ENCODE measurements at places on chromosomes 12 and 14. TPM values are rescaled to one million over a fixed set of nuclear protein-coding genes. Genes with fewer than 3 reads are reported as not detected.

GRCh38 chr12:131018019-131018620, 64.4 kb downstream of the ADGRD1 start:
- no peak for DNase-seq

DNA sequence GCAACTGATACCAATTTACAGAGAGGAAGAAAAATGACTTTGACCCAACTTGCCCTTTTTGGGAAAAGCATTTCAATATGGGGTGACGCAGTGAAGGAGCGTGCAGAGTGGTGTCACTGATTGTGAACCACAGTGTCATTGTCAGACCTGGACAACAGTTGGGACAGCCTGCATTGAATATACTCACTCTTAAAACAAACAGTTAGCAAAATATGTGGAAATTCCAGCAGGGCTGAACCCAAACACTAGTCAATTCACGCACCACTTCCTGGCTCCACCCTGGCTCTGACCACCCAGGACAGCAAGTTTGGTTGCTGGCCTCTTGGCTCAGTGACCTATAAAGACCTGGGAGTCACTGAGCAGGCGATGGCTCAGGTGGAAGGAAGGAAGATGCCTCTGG, 61.3 kb downstream of the NOS1 start:
- DNase-seq: no peak

- DNase-seq: no peak
Measured at GRCh38 chr12:26658991-26659390, 174.0 kb downstream of the ITPR2 start.

- no peak for DNase-seq
Measured at GRCh38 chr14:68335312-68335711, 457.6 kb downstream of the ZFP36L1 start.

DNA sequence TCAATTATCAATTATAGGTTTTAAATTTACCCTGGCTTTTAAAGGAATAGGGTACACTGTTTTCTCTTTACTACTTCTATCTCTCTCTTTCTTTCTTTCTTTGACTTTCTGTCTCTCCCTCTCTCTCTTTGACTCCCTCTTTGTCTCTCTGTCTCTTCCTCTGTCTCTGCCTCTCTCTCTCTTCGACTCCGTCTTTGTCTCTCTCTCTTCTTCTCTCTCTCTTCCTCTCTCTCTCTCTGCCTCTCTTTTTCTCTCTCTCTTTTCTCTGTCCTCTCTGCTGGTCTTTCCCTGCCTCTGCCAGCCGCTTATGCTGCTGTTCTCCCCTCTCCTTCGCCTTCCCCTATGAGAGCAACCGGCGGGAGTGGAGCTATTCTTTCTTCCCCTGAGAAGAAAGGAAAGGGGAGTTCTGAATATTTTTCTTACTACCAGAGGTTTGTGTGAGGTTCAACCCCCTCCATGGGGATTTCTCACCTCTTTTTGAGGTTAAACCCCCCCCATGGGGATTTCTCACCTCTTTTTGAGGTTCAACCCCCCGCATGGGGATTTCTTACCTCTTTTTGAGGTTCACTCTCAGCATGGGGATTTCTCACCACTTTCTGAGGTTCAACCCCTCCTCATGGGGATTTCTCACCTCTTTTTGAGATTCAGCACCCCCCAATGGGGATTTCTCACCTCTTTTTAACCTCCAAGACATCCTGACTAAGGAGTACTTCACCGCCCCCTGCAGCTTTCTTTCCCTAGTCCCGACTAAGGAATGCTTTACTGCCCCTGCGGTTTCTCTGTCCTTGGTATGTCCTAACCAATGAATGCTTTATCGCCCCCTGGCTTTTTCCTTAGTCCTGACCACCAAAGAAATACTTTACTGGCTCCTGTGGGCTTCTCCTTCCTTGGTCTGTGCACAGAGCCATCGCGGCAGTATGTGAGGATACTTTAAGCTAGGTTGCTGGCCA, 27.4 kb upstream of the DDHD1 start:
- DNase-seq: no peak

DNA sequence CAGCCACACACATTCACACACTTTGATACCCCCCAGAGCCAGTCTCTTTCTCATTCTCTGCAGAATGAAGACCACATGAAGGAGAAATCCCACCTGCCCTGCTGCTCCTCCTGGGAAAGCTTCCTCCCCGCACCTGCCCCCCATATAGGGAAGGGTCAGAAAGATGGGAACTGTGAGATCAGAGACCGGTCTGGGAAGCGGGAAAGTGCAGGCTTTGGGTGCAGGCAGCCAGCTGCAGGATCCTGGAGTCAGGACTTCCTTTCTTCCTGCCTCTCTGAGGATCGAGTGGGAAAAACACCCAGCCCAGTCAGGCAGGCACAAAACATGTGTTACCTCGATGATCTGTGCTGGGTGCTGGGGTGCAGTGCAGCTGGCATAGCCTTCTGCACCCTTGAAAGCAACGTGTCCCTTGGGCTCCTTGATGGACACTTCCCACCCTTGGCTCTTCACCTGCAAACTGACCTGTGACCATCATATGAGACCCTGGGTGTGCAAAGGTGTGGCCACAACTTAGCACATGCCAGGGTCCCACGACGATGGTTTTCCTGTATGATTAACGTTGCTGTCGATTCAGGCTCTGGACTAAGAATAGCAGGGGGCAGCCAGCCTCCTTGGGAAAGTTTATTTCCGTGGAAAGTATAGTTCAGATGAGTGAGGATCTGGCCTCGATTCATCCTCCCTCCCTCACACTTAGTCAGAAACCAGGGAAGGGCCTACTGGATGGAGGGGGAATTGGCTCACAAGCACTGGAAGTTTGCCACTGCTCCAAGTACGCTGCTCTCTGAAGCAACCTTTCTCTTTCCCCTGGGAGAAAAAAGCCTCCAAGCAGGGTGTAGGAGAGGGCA, 105.4 kb upstream of the MED13L start:
- DNase-seq: peak; percentile 44

- peak; percentile 27 for DNase-seq
Measured at GRCh38 chr14:34496679-34497513, 34.9 kb upstream of the SPTSSA start.

Gene CLEC4E
- total RNA-seq: not detected

DNA sequence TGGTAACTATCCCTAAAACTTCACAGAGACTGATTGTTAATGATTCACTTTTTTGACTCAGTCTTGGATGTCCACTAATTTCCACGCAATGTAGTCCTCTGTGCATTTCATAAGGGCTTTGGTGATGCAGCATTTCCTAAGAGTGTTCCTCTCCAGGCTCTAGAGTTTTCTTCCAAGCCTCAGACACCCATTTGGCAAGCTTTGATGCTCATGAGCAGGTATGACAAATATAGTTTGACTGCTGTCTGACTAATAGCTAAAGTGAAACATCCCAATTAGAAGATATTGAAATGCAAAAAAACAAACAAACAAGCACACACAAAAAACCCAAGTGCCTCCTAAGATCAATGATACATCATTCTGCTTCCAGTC, 1.5 kb upstream of the VAMP1 start:
- DNase-seq: no peak

Gene SIX6
- total RNA-seq: not detected

Gene OR6C2
- not detected for total RNA-seq

Gene KERA
- not detected for total RNA-seq

Gene RNF31
- total RNA-seq: 182 TPM

Gene SLC48A1
- 144 TPM for total RNA-seq

- peak; percentile 18 for DNase-seq
Measured at GRCh38 chr14:101223127-101223526, 319.6 kb upstream of the RTL1 start.

DNA sequence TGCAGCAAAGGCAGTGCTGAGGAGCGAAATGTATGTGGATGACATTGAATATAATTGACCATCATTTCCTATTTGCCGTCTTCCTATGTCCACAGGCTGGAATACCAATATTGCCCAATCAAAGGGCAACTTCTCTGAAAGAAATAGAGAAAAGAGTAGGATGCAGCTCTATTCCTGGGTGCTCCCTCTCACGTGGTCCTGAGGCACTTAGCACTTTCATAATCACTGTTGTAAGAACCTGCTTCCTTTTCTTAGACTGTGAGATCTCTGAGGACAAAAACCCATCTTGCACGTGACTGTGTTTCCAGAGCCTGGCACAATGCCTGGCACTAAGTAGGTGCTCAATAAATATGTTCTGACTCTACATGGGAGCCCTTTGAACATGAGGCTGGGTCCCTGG, 122.7 kb upstream of the CPM start:
- DNase-seq: no peak

- DNase-seq: peak; percentile 39
Measured at GRCh38 chr14:20970983-20971704, 15.9 kb downstream of the RNASE2 start.

GRCh38 chr12:11577658-11578260, 71.7 kb upstream of the ETV6 start:
- no peak for DNase-seq

DNA sequence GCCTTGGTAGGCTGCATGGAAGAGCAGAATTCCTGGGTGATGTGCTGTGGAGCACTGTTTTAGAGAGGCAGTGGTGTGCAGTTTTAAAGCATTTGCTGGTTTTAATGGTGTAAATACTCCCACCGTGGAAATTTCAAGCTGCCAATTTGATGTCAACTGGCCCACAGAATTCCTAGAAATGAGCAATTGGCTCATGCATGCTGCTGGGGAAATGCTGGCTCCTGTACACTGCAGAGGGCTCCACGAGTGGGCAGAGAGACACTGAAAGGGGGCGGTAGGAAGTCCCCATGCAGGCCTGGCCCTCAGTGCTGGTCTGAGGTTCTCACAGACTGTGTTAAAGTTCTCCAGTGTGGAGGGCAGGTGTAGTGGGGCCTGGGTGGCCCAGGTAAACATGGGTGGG, 99.4 kb upstream of the NTF3 start:
- no peak for DNase-seq

DNA sequence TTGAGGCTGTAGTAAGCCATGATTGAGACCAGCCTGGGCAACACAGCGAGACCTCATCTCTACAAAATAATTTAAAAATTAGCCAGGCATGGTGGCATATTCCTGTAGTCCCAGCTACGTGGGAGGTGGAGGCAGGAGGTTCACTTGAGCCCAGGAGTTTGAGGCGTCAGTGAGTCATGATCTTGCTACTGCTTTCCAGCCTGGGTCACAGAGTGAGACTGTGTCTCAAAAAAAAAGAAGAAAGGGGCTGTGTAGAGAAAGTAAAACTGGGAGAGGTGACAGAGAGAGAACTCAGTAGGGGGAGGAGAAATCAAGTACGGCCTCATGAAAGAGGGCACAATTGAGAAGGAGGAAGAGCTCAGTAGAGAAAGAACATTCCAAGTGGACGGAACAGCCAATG, 12.4 kb downstream of the TECPR2 start:
- no peak for DNase-seq

DNA sequence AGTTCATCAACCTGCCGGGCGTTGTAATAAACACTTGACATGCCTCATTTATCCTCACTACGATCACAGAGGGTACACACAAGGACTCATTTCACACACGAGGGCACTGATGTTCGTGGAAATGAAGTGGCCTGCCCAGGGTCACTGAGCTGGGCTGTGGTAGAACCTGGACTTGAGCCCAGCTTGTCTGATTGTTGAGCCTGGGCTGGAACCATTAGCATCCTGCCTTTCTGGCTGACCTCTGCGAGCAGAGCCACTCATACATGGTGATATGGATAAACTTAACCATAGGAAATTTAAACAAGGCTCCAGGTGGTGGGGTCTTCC, 16.6 kb upstream of the JDP2 start:
- DNase-seq: no peak

DNA sequence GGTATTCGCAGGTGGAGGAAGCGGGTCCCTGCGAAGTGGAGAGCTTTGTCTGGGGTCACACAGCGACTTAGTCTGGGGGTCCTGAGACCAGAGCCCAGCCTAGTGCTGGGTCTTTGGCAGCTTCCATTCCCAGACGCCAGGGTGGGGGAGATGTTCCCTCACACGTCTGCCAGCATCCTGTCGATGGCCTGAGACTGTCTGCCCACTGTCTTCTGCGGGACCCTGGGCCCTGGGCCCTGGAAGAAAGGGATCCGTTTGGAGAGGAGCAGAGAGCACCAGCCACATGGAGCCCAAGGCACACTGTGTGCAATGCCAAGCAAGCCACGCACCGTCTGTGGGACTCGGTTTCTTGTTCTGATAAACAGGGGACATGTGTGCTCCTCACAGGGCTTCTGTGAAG, 197.2 kb downstream of the KIF26A start:
- DNase-seq: no peak

DNA sequence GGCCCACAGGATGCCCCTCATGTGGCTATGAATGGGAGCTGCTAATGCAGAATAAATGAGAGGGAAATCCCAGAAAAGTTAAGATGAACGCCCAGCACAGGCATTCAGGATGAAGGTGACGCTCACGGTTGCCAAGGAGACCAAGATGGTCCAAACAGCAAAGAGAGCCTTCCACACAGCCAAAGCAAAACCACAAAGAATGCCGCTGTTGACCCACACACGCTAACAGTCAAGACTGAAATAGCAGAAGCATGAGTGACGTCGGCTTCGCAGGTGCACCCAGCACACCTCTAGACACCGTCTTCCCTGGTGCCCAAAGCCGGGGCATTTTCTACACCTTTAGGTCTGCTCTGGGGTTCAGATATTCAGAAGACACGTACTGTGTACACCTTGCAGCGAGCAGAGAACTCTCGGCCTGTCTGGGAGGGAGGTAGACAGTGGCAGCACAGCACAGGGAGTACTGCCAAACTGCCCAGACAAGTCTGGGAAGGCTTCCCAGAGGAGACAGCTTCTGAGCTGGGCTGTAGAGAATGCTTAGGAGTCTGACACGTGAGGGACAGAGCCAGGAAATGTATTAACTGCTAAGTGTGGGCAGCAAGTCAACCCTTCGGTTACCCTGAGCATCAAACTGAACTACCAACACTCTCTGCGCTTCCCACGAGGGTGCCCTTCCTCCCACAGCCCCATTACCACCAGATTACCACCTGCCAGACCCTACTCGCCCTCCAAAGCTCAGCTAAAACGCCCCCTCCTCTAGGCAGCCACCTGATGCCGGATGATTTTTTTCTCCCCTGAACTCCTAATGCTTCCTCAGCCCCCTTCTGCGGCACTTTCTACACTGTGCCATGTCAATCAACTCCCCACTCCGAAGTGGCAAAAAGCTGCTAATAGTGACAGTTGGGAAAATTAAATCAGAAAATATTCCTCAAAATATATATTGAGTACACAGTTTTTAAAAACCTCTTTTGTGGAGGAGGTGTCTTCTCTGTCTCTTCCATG, 50.1 kb downstream of the CCDC88C start:
- DNase-seq: no peak

GRCh38 chr12:93803424-93803807, 126.2 kb downstream of the CRADD start:
- no peak for DNase-seq

- no peak for DNase-seq
Measured at GRCh38 chr12:2129076-2129475, 76.3 kb downstream of the CACNA1C start.

Gene RPL10L
- not detected for total RNA-seq

Gene DUSP16
- total RNA-seq: 54.8 TPM

DNA sequence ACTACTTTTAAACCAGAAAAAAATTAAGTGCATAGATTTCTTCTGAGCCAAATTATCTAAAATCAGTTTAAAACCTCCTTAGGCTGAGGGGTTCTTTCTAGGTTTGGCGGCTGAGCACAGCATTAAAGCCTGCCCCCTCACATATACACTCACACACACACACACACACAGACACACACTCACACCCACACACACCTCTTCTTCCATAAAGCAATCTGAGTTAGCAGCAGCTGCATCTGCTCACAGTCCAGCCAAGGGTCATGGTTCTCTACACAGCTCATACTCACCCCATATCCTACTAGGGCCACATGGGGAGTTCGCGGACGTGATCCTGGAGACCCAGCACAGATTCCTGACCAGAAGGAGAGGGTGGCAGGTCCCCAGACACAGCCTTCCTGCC, 12.4 kb downstream of the SYNDIG1L start:
- DNase-seq: no peak

GRCh38 chr14:93960108-93960475, 16.3 kb downstream of the ASB2 start:
- DNase-seq: no peak

Data from ascending aorta (tissue), 2 donors.